ENCODE measurements at places on chromosomes 1 and 21. TPM values are rescaled to one million over a fixed set of nuclear protein-coding genes. Genes with fewer than 3 reads are reported as not detected.

The ESPN gene
- polyA plus RNA-seq: 48.4 TPM

The S100A13 gene
- polyA plus RNA-seq: 282 TPM

The HTR6 gene
- polyA plus RNA-seq: not detected

The CELA3B gene
- polyA plus RNA-seq: not detected

The TRAPPC10 gene
- 12.9 TPM for polyA plus RNA-seq

The OR2T35 gene
- not detected for polyA plus RNA-seq

The HSF2BP gene
- polyA plus RNA-seq: 1.3 TPM

The RAB29 gene
- 33.3 TPM for polyA plus RNA-seq

The BNIPL gene
- 3.0 TPM for polyA plus RNA-seq

The ROR1 gene
- 21.9 TPM for polyA plus RNA-seq

The LRRC38 gene
- polyA plus RNA-seq: 14.0 TPM

The MARK1 gene
- polyA plus RNA-seq: 4.5 TPM

The RXRG gene
- polyA plus RNA-seq: not detected

The SPRR1A gene
- polyA plus RNA-seq: not detected

The FCGR3B gene
- polyA plus RNA-seq: 0.40 TPM

The WNT3A gene
- polyA plus RNA-seq: not detected

- DNase-seq: peak; percentile 84
Measured at GRCh38 chr1:21651214-21652042, 17.7 kb downstream of the RAP1GAP start.

- no peak for DNase-seq
Measured at GRCh38 chr1:76374086-76374485, 299.5 kb downstream of the ST6GALNAC3 start.

GRCh38 chr1:48743480-48743879 lies 33.2 kb downstream of the BEND5 start:
- no peak for DNase-seq

- DNase-seq: no peak
Measured at GRCh38 chr1:118101515-118101844, 83.5 kb downstream of the SPAG17 start.

DNA sequence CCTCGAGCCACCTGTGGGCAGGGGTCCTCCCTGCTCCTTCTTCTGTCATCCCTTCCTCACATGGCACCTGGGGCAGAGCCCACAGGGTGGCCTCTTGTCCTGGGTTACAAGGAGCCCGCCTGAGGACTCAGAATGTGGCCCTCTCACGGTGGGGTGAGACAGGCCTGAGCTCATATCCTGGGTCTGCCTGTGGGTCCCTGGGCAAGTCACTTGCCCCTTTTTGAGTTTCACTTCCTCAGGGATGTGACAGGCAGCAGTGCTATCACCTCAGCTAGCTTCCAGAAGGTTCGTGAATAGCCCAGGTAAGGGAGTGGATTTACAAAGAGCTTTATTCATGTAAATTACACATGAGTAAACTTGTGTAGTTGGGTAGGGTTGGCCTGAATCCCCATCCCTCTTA lies 33.5 kb downstream of the HTR6 start:
- DNase-seq: no peak

DNA sequence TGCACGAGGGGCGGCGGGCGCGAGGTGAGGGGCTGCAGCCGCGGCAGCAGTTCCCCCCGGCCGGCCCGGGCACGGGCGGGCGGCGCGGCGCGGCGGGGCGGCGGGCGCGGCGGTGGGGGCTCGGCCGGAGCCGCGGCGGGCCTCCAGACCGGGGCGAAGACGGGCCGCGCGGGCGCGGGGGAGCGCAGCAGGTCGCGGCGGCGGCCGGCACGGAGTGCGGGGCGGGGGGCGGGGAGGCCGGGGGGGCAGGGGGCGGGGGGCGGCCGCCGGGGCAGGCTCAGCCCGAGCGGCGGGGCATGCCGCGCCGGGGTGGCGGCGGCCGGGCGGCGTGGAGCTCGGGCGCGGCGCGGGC lies 311 bp downstream of the IRF2BP2 start:
- DNase-seq: no peak

DNA sequence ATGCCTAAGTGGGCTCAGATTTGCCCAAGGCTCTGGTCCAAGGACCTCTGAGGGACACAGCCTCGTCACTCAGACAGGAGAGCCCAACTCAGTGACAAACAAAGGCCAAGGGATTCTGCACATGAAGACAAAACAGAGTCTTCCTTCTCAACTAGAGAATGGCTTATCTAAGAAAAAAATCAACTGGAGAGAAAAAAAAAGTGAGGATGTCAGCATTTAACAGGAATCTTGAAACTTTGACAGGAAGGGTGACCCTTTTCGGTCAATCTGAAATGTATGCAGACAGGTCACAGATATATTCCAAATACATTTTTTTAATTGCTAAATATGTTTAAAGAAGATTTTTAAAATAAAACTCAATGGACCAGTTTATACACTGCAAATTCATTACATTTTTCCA lies 154.5 kb downstream of the ETS2 start:
- no peak for DNase-seq

GRCh38 chr1:17181781-17182464 lies 23.0 kb upstream of the PADI1 start:
- DNase-seq: no peak

- no peak for DNase-seq
Measured at GRCh38 chr21:28818663-28819278, 173.9 kb downstream of the LTN1 start.

DNA sequence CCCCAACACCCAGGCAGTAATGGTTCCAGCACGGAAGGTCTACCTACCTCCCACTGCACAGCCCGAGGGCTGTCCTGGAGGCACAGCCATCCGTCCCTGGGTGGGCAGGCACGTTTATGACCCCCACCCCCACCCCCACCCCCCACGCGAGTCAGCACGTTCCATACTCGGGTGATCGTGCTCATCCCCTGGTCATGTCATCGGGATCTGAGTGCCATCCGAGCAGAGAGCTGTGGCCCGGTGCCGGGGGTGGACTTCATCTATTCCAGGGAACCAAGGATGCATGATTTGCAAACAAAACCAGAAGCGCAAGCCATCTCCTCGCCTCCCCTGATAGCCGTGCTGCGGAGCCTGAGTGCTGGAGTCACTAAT lies 1.1 kb downstream of the TSPEAR start:
- no peak for DNase-seq

DNA sequence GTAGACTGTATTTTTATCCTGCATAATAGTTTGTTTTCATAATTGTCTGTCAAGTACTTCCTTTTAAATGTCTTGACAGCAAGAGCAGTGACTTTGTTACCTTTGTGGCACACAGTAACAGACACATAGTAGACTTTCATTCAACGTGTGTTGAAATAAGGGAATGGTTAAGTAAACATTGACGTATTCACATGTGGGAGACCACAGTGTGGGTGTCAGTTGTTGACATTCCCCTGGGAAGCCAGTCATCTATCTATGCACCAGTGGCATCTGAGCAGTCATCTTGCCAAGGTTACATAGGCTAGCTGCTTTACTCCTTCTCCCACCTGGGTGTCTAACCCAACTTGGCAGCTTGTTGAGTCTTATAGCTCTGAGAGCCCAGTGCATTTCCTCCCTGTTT lies 1.4 kb upstream of the NUP133 start:
- DNase-seq: peak; percentile 47

GRCh38 chr1:3018576-3018975 lies 2.7 kb upstream of the ACTRT2 start:
- no peak for DNase-seq
